H9 (cell line): ENCODE measurements at places on chromosomes 12 and 14. TPM values are rescaled to one million over a fixed set of nuclear protein-coding genes. Genes with fewer than 3 reads are reported as not detected.

- H3K36me3 ChIP-seq: no peaks in the 10 kb centered on the region
- no peak overlapping the region for H3K4me3 ChIP-seq
- no peaks in the 10 kb centered on the region for H3K4me1 ChIP-seq
- no peaks in the 10 kb centered on the region for H3K27me3 ChIP-seq
Observed at GRCh38 chr12:32801269-32801980, 45.7 kb upstream of the YARS2 start.

The LRRIQ1 gene
- total RNA-seq: 0.39 and 0.86 TPM in 2 replicates

- H3K4me3 ChIP-seq: peak overlapping the region; percentile 8; the same call in 2 of the 3 replicates
- DNase-seq: peak; percentile 50
- H3K27me3 ChIP-seq: peaks cover 5% of the 10 kb centered on the region; the same call in 1 of the 2 replicates
- no peak overlapping the region for H3K27ac ChIP-seq
- peaks cover 17% of the 10 kb centered on the region; the same call in 1 of the 2 replicates for H3K4me1 ChIP-seq
Observed at GRCh38 chr12:53044052-53044581, 5.7 kb upstream of the TNS2 start.

GRCh38 chr12:63362791-63363190 lies 211.8 kb upstream of the AVPR1A start:
- no peak overlapping the region for H3K4me3 ChIP-seq
- H3K4me1 ChIP-seq: no peaks in the 10 kb centered on the region
- no peak for DNase-seq
